Activated T-helper 1 cell treated with Interleukin-2 at 50 U/mL for 16 hours (primary cell): ENCODE measurements at places on chromosomes 7 and 10.

GRCh38 chr10:131824371-131825149 is 76.2 kb upstream of the PPP2R2D start:
- no peak for DNase-seq

DNA sequence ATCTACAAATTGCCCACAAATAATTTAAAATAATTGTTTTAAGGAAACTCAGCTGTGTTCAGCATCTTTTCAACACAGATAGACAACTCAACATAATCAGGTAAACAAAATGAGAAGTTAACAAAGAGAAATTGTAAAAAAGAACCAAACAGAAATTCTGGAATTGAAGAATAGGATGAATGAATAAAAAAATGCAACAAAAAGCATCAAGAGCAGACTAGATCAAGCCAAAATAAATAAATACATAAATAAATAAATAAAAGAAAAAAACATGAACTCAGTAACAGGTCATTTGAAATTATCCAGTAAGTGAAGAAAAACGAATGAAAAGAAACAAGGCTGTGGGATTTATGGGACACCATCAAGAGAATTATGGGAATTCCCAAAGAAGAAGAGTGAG is 94.0 kb upstream of the CDK6 start:
- DNase-seq = no peak

DNA sequence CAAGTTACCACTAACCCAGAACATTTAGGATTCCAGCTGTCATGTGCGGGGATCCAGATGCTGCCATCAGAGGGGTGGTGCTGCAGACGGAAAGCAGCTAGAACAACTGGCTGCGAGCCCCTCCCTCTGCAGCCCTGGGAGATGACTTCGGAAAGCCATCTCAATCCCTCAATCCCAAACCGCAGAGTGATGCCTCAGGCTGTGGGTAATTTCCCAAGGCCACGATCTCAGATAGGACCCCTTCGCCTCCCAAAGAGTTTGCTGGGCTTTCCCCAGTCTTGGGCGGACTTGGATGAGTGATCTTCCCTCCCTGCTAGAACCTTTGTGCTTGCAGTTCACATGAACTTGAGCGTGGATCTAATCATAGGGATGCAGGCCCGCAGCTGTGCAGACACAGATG is 71.3 kb upstream of the EN2 start:
- no peak for DNase-seq

- no peak for DNase-seq
These were observed 33.0 kb downstream of the EN2 start for GRCh38 chr7:155490697-155491628.

DNA sequence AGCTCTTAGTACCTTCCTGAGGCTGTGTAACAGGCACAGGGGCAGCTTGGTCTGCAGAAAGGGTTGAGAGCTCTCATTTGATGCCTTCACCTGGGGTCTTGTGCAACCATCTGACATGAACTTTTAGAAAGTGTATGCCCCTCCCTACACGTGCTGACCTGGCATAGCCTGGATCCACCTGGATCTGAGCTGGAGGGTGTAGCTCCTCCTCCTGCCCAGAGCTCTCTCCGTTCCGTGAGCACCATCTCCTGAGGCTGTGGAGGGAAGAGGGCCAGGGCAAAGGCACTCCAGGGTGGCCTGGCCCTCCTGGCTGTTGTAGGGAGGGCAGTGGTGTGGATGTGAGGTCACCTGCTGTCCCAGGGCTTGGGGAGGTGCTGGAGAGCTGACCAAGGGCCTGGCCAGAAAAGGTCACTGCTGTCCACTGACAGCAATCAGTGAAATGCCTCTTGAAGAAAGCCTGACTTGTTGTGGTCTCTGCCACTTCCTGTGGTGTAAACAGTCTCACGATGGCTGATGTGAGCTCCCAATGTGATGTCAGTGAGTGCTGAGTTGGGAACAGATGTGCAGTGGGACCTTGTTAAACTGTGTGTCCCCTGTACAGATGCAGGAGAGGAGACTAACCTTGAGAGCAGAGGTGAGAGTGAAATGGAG is 23.0 kb downstream of the AMZ1 start:
- DNase-seq = no peak

GRCh38 chr7:159218170-159218569 is 73.5 kb upstream of the VIPR2 start:
- DNase-seq = no peak

GRCh38 chr7:55774327-55775050 is 88.1 kb downstream of the SEPTIN14 start:
- no peak for DNase-seq

DNA sequence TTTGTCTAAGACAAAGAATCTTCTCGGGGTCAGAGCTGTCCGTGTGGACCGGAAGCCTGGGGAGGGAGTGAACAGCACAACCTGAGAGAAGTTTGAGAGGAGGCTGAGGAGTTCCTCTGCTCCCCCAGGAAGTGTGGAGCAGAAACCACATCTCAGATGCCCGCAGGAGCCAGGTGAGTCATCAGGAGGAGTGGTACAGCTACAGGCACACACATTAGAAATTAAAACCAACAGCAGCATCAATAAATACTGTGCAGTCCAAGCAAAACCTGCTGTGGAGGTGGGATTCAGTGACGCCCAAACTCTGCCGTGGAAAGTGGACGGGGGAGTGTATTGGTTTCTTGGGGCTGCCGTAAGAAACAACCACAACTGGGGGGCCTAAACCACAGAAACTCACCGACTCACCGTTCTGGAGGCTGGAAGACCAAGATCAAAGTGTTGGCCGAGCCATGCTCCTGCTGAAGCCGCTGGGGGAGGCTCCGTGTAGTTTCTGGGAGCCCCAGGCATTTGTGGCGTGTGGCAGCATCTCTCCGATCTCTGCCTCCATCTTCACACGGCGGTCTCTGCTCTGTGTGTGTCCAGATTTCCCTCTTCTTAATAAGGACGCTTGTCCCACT is 31.2 kb upstream of the GARS1 start:
- no peak for DNase-seq

DNA sequence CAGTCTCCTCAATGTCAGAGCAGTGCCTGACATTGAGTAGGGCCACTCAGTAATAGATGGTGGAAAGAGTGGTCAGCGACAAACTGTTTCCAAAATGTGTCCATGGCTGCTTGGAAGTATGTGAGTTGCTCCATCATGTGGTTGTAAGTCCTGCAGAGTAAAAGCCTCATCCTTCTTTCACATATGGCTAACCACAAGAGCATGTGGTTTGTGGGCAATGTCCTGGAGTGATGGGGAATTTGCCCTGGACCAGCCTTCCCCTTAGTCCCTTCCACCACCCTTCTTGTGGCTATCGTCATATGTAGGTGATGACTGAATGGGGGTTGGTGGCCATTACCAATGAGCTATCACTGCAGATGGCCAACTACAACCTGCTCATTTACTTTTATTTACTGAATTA is 33.0 kb upstream of the PLXNA4 start:
- no peak for DNase-seq

- no peak for DNase-seq
These were observed 486.7 kb downstream of the SDK1 start for GRCh38 chr7:3787717-3788264.

- DNase-seq = peak; percentile 16
These were observed 69.0 kb upstream of the PDCD4 start for GRCh38 chr10:110802551-110803238.

DNA sequence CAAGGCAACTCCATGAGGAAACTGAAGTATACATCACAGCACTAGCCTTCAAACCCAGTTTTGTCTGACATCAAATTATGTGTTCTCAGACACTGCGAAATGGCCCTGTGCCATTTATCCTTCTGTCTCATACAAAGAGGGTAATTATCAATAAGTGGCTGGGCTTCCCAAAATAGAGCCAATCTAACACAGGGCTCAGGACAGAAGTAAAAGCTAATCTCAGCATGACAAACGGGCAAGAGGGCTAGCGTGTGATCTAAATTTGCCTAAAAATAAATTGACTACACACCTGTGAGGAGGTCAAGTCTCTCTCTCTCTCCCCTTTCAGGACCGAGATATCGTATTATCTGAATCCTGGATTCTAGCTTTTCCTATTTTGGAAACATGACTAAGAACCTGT is 67.2 kb downstream of the DGKB start:
- no peak for DNase-seq

- DNase-seq = no peak
These were observed 35.9 kb upstream of the SFTPD start for GRCh38 chr10:79984851-79985250.

DNA sequence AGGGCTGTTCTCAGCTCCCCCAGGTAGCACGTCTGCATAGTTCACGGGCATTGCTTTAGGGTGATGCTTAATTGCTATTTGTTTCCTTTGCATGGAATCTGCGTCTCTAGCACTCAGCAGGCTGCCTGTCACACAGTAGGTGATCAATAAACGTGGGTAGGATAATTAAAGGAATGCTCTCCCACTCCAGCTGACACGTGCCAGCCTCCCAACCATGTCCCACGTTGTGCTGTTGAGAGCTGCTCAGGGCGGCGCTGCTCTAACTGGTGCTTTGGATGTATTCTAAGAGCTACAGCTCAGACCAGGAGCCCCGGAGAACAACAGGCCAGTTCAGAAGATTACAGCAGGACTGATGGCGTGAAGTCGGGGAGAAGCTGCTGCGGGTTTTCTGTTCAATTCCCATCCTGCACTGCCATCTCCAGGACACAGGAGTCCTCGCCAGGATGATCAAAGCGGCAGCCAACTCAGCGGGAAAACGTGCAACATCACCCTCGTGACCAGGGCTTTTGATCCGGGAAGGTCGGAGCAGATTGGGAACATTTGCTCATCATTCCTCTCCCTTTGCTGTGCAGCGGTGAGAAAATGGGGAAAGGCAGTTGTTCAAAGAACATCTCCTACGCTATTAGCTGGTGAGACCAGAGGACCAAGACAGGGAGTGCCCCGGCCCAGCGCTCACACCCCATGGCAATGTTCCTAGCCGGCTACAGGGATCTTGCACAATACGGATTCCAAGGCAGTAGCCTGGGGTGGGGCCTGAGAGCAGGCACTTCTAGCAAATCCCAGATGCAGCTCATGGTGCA is 50.5 kb upstream of the FOXK1 start:
- no peak for DNase-seq

DNA sequence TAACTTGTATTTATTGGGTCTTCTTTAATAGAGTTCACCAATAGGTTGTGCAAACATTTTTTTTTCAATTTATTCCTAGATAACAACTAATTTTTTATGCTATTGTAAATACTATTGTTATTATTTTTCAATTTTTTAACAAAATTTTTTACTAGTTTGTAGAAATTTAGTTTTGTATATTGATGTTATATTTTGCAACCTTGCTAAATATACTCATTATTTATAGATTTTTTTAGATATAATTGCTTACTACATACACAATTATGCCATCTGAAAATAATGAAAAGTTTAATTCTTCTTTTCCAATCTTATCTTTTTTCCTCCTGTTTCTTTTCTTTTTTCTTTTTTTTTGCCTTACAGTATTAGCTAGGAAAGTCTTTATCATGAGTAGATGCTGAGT is 216.9 kb downstream of the SLC25A13 start:
- DNase-seq = no peak

DNA sequence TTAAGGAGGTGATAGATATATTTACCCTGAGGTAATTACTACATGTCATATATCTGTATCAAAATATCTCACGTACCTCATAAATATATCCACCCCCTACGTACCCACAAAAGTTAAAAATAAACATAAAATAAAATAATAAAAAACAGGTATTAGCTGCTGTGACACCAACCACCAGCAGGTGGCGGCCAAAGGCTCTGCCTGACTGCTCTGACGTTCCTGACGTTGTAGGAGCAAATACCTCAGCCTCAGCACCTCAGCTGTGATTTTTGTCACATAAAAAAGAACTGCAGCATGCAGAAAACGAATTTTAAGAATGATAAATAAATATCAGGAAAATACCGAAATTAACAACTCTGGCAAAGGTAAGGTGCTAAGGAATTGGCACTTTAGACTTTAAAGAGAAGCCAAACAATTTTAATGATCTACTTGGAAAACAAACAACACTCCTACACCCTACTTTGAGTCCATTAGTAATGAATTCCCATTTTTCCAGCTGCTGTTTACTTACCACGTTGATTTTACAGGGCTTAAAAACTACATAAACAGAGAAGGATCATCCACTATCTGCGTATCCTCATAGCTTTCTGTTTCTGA is 125.4 kb upstream of the TARP start:
- peak; percentile 18 for DNase-seq

DNA sequence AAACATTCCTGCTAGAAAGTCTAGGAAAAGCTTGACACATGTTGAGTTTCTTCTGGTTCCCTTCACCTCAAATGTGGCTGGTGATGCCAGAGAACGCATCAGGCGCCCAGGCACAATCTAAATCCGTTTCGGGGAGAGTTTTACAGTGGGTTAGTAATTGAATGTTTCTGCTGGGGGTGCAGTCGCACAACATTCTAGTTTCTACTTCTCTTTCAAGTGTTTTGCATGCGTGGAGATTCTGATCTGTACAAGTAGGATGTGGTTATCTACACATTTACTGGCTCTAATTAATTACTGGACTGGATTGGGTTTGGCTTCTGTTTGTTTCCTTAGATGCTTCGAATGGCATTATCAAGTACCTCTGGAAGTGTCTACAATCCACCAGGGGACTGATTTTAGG is 173.8 kb downstream of the TMEM26 start:
- DNase-seq = no peak

DNA sequence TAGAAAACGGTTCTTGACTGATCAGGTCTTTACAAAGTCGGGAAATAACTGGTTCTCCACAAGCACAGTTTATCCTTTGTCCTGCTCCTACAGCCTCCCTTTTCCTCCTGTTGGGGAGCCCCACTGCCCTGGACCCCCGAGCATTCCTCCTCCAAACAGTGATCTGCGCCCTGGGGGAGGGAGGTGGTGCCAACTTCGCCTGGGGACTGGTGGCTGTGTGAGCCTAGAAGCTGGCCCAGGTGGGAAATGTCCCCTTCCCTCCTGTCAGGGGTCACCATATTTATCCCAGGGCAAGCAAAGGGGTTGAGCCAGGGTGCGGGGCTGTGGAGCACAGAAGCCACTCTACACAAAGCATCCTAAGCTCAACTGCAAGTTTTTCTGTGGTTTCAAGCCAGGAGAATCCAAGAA is 5.2 kb downstream of the HMX3 start:
- no peak for DNase-seq

DNA sequence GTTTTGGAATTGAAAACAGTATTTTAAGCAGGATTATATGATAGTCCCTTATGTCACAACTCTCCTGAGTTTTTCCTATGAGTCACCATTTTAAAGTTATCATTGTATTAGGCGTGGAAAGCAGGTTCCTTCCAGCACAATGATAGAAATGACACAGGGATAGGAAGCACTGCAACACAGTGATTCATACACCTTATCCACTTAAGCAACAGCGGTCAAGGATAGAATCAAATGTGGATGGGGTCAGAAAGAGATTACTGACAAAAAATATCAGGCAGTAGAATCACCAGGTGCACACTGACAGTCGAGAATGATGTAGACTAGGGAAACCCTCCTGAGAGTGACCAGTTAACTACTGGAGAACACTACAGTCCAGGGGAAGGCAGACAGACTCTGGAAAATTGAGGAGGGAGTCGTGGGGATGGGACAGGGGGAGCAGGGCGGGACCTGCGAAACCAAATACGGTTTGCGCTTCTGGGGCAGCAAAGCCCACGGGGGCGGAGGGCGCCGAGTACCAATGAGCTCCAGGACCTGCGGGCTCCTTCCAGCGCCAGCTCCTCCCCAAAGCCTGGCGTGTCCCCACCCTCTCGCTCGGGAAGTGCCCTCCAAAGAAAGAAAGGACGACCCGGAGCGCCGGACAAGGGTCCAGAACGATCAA is 479 bp downstream of the PNPLA8 start:
- DNase-seq = no peak
